Dermis microvascular lymphatic vessel endothelial cell (primary cell): ENCODE measurements at places on chromosomes 1 and 21.
A peak's percentile ranks its signal among the peaks of the same experiment; 100 is the strongest.

- no peak for DNase-seq
These were observed 2.2 kb downstream of the STMN1 start for GRCh38 chr1:25903986-25904385.

DNA sequence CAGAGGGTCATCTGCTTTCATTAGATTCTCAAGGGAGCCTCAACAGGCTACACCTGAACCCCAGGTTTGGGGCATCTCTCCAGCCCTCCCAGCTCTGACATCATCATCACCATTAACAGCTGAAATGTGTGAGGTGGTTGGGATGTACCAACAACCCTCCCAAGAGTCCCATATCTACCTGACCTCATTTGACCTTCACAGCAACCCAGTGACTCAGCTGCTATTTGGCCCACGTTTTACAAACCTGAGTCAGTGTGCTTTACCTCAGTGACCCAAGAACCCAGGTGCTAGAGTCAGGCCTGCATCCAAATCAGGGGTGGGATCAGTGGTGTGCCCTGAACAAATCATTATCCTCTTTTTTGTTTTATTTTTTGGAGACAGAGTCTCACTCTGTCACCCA, 53.3 kb upstream of the TINAGL1 start:
- DNase-seq = no peak

GRCh38 chr1:56432166-56432971, 147.0 kb downstream of the PLPP3 start:
- DNase-seq = peak; percentile 41

- no peak for DNase-seq
These were observed 38.6 kb downstream of the C8B start for GRCh38 chr1:56927171-56927570.

GRCh38 chr21:15688809-15689208, 41.0 kb upstream of the USP25 start:
- DNase-seq = no peak

GRCh38 chr1:237961754-237962153, 71.0 kb upstream of the ZP4 start:
- DNase-seq = no peak

DNA sequence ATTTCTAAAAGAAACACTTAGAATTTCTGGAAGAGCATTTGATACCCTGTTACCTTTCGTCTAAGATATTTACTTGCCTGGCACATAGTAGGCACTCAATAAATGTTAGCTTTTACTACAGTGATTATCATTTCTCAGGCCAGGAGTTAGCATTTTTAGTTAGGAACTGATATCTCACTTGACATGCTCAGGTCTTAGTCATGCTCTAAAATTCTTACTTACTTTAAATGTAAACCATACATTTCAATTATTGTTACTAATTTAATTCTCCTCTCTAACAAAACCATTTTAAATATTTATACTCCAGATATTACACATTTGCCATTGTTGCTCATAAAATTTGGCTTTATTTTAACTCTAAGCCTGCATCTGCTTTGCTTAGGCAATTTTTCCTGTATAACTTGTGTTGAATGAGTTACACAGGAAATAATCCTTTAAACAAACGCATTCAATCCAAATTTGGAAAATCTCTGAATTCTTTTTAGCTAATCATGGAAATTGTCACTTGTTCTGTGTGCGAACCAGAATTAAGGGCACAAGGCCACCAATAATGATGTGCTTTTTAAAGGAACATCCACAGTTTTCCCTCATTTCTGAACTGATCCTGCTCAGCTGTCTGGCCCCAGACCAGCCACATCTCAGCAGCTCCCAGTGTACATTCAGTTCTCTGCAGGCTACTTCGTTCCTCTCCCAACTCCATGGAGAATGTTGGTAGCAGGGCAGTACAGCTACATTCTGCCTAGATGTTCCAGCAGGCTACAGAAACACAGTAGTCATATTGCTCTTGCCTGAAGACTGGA, 15.6 kb downstream of the NIBAN1 start:
- no peak for DNase-seq

- no peak for DNase-seq
These were observed 15.9 kb downstream of the WDR4 start for GRCh38 chr21:42863504-42863870.
